SW480 (cell line): ENCODE measurements at places on chromosomes 16 and 17.

- no peak for DNase-seq
Observed at GRCh38 chr16:48911700-48912099, 301.7 kb upstream of the N4BP1 start.

- DNase-seq: no peak
Observed at GRCh38 chr17:26782153-26782552, 511.8 kb upstream of the WSB1 start.

- DNase-seq: no peak
Observed at GRCh38 chr16:70255574-70255973, 3.8 kb upstream of the EXOSC6 start.

GRCh38 chr17:73318427-73318813, 6.6 kb upstream of the CDC42EP4 start:
- DNase-seq: no peak

GRCh38 chr16:74586948-74587347, 20.0 kb downstream of the GLG1 start:
- DNase-seq: no peak

GRCh38 chr17:12953156-12953555, 64.7 kb downstream of the ELAC2 start:
- DNase-seq: no peak

DNA sequence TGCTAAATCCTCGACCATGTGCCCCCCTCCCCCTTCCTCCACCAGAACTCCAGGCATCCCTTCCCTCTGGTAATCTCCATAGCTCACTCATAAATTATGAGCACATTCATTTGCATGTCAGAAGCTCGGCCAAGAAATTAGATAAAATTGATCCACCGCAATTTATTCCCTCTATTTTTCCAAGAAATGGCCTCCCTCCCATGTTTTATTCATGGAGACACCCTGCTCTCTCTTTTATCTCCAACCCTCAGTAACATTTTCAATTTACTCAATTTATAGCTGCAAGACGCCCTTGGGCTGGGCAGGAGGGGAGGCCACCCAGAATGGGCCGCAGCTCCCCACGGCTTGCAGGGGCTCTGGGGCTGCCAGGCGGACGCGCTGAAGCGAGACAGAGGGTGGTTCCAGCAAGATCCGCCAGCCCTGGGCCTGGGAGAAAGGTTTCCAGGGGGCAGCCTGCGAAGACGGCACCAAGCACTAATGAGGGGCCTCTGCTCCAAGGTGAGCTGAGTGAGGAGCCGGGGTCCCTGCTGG, 54.7 kb upstream of the ZNF423 start:
- DNase-seq: no peak

- DNase-seq: no peak
Observed at GRCh38 chr16:84724606-84725309, 25.0 kb downstream of the USP10 start.

DNA sequence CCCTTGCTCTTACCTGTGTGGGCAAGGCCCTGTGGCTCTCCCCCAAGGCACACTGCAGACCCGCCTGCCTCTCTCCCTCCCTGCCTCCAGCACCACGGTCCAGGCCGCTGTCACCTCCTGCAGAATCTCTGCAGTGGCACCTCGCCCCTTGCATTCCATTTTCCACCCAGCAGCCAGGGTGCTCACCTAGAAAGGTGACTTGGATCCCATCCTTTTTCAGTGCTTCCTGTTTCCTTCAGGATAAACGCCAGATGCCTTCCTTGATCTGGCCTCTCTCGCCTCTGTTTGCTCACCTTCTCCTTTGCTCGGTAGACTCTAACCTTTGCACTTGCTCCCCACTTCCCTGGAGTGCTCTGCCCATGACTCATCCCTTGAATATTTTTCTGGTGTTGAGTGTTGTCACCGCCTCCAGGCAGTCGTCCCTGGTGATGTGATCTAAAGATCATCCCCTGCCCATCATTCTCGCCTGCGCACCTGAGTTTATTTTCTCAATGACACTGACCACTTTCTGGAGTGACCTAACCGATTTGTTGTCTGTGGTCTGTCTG, 79.2 kb upstream of the LGALS9 start:
- peak; percentile 59 for DNase-seq

- DNase-seq: no peak
Observed at GRCh38 chr17:68196394-68197090, 51.3 kb upstream of the AMZ2 start.
